Foreskin melanocyte (primary cell): ENCODE measurements at places on chromosomes 1 and 21.

GRCh38 chr1:172206256-172206655 lies 214.2 kb upstream of the C1orf105 start:
- DNase-seq, result no peak

DNA sequence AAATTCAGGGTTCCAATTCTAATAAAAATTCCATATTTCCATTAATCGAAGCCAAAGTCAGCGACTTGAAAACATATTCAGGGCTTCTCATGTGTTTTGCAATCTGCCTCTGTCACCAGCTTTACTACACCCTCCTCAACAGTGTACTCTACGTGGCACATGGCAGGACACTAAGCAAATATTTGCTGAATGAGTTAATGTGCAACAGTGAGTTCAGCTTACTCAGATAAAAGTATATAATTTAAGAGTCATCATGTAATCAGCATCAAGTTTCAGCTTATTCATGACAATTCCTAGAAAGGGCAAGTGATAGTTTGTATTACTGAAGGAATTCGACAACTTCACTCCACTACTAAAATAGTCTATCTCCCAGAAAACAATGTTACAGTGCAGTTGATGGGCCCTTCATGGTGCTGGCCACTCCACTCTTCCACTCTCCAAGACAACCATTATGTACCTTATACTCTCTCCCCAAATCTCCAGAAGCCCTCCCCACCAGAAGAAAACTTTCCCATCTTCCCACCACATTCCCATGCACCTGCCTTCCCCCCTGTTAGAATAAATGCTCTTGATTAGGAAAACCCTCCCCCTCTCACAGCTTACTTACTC lies 97.3 kb downstream of the TTLL7 start:
- DNase-seq, result no peak

DNA sequence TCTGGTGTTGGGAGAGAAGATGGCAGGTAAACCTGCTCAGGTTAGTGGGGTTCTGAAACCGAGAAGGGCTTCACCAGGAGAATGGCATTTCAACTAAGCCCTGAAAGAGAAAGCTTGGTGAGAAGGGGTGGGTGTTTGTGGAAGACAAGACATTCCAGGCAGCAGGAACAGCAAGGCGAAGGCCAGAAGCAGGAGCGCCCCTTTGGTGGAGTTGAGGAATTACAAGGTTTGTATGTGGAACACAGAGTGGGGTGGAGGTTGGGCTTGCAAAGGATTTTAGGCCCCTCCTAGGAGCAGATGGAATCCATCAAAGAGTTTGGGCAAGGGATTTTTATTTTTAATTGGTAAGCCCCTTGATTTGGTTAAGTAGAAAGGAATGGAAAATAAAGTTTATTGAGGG lies 24.8 kb upstream of the ELOA start:
- peak; percentile 16 for DNase-seq

- DNase-seq, result no peak
Measured at GRCh38 chr21:38436341-38436740, 61.9 kb downstream of the ERG start.

DNA sequence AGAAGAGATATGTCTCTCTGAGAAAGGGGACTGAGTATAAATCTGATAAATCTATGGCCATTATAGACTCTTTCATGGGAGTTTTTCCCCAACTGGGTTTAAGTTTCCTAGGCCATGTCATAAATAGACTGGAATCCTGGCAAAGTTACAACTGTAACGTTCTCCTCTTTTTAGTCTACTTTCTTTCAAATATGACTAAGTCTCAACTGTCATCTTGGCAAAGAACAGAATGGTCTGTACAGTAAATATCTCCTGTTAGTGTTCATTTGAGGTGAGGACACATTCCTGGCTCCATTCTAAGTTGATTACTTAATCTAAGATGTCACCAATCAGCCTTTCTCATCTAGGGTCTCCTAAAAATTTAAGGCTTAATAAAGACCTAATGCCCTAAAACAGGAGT lies 300.5 kb downstream of the BRINP2 start:
- DNase-seq, result no peak
